Stimulated activated CD4-positive, alpha-beta T cell treated with anti-CD3 and anti-CD28 coated beads, Interleukin-4, amount 100 ng/mL, for 24 hours (primary cell): ENCODE measurements at places on chromosomes 11 and 22.

DNA sequence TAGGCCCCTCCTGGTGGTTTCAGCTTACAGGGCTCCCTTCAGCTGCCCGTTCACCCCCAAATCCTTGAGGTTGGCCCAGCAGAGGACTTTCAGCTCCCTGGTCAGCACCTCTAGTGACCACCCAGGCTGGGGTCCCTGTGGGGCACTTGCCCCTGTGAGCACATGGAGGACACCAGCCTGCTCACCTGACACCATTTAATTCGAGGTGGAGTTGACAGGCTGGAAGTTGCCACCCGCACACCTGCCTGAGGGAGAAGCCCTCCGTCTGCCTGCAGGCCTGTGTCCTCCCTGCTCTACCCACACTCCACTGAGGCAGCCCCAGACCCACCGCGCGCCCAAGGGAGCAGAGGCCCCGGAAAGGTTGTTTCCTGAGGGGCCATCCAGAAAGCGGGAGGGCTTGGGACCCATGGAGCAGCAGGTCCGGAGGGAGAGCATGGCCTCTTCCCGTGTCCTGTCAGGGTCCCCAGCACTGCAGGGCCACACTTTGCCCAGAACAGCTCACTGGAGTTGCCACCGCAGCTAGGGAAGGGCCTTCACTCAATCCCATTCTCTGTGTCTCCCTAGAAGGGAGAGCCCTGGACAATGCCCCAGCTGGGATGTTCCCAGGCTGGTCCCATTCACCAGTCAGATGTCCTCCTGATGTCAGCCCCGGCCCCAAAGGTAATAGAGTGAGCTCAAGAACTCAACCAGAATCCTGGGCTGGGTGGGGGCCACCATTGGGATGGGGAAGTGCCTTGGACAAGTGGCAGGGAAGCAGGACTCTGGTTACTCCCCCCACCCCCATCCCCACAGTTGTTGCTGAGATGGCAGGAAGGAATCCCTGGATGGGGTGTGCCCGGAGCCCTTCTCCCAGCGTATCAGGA lies 82.4 kb downstream of the MED15 start:
- DNase-seq, result no peak

DNA sequence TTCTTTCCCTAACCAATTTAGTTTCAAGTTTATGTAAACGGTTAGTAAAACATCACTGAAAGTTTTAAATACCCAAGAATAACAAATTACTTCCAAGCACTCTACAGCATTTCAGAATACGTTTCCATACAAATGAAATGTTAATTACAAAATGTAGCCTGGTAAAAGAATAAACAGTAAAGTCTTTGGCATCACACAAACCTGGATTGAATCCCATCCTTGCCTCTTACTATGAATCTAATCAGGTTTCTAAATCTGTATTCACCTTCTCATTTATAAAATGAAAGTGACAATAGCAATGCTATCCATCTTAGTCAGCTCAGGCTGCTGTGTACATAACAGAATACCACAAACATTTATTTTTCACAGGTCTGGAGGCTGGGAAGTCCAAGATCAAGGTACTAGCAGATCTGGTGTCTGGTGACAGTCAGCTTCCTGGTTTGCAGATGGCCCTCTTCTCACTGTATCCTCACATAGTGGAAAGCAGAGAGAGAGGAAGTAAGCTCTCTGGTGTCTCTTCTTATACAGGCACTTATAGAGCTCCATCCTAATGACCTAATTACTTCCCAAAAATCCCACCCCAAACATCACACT lies 19.2 kb downstream of the FAM168A start:
- DNase-seq, result no peak

GRCh38 chr11:13222285-13222684 lies 55.3 kb upstream of the BMAL1 start:
- no peak for DNase-seq

- no peak for DNase-seq
These were observed 6.5 kb downstream of the PPFIBP2 start for GRCh38 chr11:7520011-7520942.

DNA sequence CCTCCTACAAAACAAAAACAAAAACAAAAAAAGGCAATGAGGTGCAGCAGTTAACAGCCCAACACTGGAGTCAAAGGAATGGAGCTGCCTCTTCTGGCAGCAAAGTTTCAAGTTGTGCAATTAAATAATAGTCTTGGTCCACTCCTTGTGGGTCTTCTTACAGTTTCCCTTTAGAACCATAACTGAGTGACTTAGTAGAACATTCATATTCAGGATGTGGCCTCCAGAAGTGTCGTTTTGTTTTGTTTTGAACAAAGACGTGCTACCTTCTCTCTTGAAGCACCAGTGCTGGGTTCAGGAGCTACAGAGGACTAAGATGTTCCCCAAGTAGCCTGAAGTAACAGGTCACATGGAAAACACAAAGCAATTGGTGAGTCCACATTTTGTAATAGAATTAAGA lies 2.0 kb upstream of the JAML start:
- DNase-seq, result no peak

DNA sequence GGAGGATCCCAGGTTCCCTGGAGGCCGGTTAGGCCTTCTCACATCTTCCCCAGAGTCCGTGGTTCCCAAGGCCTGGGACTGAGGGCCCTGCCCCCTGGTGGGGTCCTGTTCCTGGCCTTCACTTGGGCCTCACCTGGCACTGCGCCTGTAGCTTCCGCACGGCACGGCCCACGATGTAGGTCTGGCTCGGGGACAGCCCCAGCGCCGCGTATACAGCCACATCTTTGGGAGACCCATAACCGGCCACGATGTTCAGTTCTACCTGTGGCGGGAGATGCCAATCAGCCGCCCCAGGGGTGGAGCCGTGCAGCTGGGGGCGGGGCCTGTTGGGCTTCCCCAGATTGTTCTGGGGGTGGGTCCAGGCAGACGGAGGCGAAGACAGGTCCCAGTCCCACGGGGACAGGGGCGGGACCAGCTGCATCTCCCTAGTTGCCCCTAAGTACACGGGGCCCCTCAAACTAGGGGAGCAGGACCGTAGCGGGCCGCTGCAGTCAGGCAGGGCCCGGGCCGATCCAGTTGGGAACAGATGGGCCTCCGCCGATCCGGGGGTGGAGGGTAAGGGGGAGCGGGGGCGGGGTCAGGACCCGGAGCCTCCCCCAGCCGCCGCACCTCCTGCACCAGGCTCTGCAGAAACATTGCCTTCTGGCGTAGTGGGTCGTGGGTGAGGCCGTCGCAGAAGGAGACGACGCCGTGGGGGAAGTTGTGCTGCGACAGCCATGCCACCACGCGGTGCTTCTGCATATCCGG lies 10.1 kb downstream of the AIP start:
- no peak for DNase-seq

GRCh38 chr11:4848908-4849532 lies at the start of gene OR51S1:
TSS of gene OR51S1 (minus strand) at chr11:4849208. CDS start at chr11:4849208, 0 bp downstream.
- DNase-seq, result no peak

- peak; percentile 44 for DNase-seq
These were observed 10.4 kb upstream of the SUN2 start for GRCh38 chr22:38766076-38766777.

DNA sequence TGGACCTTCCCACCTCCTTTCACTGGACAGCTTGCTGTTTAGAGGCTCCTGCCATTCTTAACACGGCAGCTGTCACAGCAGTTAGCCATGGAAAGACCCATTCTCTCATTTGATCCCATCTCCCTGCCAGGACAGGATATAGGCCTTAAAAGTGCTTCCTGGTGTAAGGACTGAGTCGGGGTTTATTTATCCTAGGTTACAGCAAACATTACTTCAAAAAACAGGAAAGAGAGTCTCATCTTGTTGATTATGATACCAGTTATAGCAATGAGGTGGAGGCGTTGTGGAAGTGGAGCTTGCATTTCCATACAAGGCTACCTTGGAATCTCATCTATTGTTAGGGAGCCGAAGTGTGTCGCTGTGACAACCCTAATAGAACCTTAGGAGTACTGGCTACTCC lies 17.4 kb upstream of the ETS1 start:
- DNase-seq, result no peak

- no peak for DNase-seq
These were observed 479 bp downstream of the MMP3 start for GRCh38 chr11:102842930-102843329.

- peak; percentile 75 for DNase-seq
These were observed at the start of gene SORL1 for GRCh38 chr11:121451986-121452608. TSS of gene SORL1 (plus strand) at chr11:121452314. CDS start at chr11:121452332, 18 bp downstream.

DNA sequence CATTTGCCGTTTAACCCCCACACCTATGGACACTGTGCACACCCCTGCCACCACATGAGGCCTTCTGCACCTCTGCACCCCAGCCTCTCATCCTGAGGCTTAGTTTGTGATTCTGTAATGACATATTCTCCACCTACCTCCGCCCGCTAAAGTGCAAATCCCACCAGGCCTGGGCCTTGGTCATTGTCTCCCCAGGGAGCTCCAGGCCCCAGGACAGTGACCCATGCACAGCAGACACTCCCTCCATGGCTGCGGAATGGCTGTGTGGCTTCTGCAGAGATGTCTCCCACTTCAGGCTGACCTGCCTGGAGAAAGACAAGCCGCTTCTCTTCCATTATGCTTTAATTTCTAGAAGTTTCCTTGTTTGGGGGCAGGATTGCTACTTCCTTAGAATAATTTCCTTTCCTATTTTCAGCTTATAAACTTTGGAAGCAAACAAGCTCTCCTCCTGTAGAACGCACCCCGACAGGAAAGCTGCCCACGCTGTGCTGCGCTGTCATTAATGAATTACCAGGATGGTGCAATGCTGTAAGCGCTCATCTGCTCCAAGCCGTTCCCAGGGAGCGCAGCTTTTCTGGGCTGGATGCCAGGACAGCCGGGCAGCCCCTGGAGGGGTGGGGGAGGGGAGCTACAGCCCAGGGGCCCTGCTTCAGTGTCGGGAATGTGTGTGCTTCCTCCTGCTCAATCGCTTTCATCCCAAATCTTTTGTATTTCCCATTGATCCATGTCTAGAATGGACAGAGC lies 618.0 kb downstream of the BRD1 start:
- no peak for DNase-seq

GRCh38 chr11:123428116-123428715 lies 1.9 kb upstream of the GRAMD1B start:
- no peak for DNase-seq

DNA sequence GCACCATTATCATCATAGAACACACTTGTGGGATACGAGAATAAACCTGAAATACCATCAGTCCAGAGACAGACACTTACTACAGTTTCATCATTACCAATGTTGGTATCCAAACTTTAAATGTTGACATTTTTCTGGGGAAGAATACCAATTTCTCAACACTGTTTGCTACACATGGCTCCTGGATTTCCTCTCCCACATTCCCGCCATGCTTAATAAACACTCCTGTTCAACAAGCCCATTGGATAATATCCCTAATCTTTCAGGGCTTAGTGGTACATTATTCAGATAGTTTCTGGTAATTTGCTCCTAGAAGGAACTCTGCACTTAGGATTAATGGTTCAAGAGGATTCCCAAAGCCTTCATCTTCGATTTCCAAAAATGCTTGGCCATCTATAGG lies 48.2 kb downstream of the CSF2RB start:
- DNase-seq, result no peak

DNA sequence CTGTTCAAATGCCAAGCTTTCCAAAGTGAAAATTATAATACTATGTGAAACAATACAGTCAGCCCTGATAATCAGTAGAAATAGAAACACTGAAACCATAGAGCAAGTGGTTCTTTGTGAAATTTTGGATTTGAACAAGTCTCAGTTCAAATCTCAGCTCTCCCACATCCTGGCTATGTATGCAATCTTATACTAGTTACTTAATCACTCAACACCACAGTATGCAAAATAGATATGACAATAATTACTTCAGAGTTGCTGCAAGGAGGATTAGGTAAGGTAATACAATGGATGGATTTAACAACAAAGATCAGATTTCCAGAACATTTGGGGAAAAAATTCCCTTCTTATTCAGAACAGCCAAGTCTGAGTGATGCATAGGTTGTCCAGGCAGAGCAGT lies 851.8 kb upstream of the CCDC90B start:
- DNase-seq, result no peak

DNA sequence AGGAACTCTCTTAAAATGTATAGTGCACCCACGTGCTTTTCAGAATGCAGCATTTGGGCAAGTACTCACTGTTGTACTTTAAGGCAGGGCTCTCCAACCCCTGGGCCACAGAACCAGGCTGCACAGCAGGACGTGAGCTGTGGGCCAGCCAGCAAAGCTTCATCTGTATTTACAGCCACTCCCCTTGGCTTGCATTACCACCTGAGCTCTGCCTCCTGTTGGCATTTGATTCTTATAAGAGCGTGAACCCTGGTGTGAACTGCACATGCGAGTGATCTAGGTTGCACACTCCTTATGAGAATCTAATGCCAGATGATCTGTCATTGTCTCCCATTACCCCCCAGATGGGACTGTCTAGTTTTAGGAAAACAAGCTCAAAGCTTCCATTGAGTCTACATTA lies 3.0 kb downstream of the C11orf58 start:
- DNase-seq, result no peak

GRCh38 chr11:86632499-86633269 lies 39.7 kb downstream of the ME3 start:
- peak; percentile 13 for DNase-seq

DNA sequence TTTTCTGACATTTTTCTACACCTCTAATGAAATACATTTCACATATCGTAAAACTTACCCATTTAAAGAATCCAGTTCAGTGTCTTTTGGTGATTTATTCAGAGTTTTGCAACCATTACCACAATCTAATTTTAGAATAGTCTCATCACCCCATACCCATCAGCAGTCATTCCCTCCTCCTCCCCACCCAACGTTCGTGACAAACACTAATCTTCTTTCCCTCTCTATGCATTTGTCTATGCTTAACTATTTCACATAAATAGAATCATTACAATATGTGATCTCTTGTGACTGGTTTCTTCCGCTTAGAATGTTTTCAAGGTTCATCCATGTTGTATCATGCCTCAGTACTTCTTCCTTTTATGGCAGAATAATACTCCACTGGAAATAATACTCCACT lies 9.5 kb downstream of the TTC28 start:
- no peak for DNase-seq

- DNase-seq, result no peak
These were observed 218.8 kb upstream of the B3GAT1 start for GRCh38 chr11:134630861-134631260.

- no peak for DNase-seq
These were observed 33.0 kb upstream of the MN1 start for GRCh38 chr22:27834364-27835185.

DNA sequence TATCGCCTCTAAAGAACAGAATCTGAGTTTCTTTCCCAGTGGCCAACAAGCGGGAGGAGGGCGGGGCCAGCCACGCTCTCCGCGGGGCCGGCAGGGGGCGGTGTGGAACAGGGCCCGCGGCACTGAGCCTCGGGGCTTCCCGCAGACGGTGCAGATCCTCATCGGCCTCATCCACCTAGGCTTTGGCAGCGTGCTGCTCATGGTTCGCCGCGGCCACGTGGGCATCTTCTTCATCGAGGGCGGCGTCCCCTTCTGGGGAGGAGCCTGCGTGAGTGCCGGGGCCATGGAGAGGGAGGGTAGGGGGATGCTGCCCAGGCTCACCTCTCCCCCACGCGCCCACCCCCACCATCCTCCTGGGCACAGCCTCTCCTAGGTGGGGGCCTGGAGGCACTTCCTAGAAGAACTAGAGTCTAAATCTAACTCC lies 10.7 kb downstream of the MS4A15 start:
- no peak for DNase-seq

GRCh38 chr11:12640355-12640754 lies 33.9 kb upstream of the TEAD1 start:
- no peak for DNase-seq
